NCI-H460 (cell line): ENCODE measurements at places on chromosomes 16 and 17. TPM values are rescaled to one million over a fixed set of nuclear protein-coding genes. Genes with fewer than 3 reads are reported as not detected.

The TPSG1 gene
- not detected in 2 replicates for total RNA-seq

The GPR142 gene
- not detected in 2 replicates for total RNA-seq

GRCh38 chr17:62652251-62653001 is 25.0 kb downstream of the MRC2 start:
- peak; percentile 26 for DNase-seq

GRCh38 chr17:46874906-46875305 is 23.5 kb downstream of the WNT9B start:
- no peak for DNase-seq

DNA sequence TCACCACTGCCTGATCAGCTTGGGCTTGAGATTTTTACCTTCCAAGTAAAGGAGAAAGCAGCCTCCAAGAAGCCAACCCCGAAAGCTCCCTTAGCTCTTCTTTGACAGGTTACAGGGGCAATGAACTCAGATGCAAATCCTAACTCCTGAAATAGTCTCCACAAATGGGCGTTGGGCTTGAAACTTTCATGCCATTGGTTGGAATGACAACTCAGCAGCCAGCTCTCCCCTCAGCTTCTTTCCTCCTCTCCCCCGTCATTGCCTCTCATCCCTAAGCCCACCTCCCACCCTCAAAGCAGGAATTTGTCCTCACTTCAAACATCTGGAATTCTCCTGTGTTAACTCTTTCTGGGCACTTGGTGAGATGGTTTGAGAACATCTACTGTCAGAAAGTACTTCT is at the start of gene TAT:
Gene TAT, minus strand, starts transcription at position 122 of the 400 bp plus-strand sequence. CDS start 677 bp downstream, outside the sequence.
- no peak for DNase-seq

DNA sequence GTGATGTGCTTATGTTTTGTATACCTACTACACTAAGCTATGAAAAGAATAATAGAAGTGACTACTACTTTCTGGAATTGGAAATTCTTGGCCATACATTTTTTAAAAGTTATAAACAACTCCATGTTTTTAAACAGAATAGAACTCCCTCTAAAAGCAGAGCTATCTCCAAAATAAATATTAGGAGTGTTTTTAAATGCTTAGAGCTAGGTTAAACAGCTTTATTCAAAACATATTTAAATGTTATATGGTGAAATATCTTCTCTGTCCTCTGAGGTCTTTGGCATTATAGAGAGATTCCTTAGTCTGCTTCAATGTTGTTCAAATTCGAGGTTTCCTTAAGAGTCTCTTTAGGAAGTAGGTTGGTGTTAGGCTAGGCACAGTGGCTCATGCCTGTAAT is 22.9 kb upstream of the PSMC5 start:
- DNase-seq, result no peak
